ENCODE measurements at places on chromosomes 3 and 15.

- DNase-seq = no peak
Observed at GRCh38 chr15:52498706-52499105, 30.0 kb downstream of the MYO5A start.

DNA sequence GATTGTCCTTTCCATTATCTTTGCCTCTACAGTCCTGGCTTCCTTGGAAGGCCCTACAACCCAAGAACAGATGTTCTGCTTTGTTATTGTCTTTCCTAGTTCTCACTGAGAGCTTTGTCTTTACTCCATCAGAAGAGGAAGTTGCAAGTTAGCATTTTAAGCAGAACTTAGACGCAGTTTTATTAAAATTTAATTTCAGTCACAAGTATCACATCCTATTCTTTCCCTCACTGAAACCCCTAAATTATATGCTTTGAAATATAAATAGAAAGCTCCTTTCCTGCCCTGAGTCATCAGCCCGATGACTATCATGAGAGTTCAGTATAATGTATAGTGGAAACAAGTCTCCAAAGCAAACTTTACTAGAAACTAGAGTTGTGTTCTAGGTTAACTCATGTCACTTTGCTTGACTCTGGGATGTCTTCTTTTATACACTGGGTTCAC lies 291.2 kb upstream of the RBMS3 start:
- no peak for DNase-seq

DNA sequence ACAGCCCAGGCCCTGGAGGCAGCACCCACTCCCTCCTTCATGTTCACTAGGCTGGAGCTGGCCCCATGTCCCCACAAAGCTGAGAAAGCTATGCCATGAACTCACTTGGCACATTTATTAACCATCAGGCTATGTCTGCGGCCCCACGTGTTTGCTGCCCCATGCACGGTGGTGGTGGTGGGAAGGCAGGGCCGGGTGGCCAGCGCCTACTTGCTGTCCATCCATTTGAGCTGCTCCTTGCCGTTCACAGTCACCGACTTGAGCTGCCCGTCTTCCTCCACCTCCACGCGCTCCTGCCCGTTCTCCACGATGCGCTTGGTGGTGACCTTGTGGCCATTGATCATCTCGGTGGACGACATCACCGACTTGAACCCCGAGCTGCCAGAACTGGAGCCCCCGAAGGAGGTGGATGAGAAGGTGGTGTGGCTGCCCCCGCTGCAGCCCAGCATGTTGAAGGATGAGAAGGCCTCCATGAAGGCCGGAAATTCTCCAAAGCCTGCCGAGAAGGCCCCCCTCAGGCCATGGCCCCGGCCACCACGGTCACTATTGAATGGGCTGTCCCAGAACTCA lies 4.3 kb downstream of the DNAJB8 start:
- no peak for DNase-seq

DNA sequence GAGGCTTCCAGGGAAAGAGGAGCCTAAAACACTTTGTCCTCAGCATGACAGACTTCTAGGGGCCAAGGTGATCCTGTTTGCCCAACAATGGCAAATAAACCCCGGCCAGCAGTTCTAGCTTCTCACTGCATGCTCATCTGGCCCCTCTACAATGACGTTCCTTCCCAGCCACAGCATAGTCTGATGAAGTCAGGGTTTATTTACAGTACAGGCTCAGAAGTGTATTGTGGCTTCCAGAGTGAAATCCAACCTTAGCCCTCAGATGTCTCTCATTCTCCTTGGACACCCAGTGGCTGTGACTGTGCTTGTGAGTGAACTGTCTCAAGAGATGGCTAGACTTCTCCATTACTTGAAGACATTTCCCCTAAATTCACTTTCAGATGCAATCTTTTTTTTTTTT lies 40.8 kb downstream of the BFSP2 start:
- no peak for DNase-seq

DNA sequence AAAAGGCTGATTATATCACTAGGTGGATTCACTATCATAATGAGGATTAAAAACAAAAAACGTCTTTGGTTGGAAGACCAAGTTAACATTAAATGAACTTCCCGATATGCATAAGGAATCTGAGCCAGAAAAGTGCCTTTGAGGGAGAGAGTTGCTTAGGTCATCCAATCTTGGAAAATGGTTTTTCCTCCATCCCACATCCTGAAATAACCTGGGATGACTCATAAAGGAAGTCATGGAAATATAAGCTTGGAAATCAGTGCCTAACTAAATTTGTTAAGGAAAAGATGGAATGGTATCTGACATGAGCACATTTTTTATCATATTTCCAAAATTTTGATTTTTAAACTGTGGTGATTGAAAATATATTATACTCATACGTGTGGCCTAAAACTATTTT lies 66.0 kb downstream of the KBTBD8 start:
- DNase-seq = no peak

- peak; percentile 57 for DNase-seq
Observed at GRCh38 chr3:117035745-117036144, 326.2 kb downstream of the TUSC7 start.

DNA sequence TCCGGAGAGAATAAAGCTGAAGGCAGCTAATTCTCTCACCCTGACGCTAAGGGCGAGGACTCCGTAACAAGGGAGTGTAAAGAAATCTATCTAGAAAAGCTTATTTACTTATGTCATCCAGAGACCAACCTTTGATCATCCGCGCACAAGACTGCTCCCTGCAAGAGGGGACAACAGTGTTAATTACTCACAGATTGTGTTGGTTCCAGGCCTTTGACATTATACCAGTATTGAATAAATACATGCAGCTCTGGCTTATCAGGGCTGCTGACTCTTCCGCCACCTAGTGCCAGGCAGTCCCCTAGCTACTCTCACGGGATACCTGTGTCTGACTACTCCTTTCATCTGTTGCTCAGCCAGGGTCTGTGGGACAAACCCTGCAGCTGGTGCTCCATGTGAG lies 211.7 kb downstream of the DTWD1 start:
- DNase-seq = peak; percentile 18

DNA sequence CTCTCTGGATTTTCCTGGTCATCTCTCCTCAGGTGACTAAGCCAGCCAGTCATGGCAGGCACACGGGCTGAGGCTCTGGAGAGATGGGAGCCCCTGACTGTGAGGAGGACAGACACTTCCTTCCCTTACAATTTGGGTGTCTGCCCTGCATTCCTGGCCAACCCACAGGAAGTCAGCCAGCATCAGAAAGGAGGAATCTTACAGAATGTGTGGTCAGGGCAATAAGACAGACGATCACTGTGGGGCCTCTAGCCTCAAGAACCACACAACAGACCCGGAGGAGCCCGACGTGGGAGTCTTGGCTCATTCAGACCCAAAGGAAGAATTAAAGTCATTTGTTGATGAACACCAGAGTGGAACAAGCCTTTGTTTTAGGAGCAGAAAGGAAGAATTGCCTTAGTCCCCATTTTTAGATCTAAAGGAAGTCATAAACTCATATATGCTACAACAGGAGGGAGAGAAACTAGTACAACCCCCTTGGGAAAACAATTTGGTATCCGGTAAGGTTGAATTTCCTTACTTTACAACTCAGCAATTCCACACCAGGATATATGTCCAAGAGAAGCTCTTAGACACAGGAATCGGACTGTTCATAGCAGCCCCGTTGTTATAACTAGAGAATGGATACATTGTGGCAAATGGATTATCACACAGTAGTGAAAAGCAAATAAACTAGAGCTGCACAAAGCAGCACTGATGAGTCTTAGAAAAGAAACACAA lies 62.2 kb downstream of the ABTB1 start:
- DNase-seq = no peak

DNA sequence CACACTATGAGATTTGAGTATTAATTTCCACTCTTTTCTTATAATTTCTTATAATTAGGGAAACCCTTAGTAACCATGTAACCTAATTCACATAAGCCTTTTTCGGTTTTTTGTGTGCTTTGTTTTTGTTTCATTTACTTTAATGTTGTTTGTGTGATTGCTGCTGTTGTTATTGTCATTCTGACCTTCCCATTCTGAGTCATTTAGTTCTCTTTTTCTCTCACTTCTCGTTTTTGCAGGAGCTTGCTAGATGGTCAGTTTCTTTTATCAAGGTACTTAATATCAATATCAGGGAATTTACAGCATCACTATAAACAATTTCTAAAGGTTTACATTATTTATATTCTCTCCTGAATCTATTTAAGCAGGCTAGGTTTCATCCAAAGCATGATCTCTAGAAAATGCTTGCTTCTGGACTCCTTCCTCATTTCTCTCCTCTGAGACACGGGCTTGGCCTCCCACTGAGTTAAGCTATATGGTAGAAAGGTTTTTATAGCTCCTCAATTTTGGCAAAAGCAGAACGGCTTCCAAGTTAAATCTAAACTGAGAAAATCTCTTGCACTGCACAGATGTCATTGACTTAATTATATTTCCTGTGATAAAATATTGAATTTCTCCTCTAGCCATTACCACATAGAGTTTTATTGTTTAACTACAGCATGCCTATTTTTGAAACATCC lies 534.2 kb downstream of the NSUN3 start:
- DNase-seq = no peak

DNA sequence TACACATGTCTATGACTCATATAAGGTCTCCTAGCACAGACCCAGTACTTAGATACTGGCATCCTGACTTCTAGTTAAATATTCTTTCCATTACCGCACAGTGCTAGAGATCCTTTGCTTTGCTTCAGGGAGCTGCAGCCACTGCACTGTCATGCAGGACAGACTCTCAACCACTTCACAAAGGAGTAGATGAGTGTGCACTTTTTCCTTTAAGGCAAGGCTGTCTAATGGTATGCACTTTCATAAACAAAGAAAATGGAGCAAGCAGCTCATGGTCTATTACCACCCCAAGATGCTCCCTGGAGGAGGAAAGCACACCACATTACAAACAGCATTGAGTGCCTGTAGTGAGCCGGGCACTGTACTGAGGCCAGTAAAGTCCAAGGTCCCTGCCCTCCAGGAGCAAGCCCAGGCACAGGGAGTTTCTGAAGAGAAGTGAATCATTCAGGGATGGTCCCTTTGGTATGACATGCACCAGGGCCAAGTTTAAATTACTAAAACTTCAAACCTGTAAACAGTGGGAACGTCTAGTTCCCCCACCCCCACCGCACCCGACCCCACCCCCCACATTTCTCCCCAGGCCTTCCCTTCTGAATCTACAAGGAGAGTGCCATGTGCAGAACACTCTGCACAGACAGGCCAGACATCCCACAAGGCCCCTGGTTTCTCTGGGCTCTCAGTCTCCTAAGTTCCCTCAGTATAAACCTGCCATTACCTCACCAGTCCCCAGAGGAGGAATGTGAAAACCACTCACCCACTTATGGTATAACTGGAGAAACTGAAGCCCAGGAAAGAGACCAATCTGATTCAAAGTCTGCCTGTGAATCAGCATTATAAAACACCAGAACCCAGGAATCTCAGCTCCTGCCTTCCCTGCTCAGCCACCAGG lies 107.8 kb upstream of the BCL6 start:
- no peak for DNase-seq

DNA sequence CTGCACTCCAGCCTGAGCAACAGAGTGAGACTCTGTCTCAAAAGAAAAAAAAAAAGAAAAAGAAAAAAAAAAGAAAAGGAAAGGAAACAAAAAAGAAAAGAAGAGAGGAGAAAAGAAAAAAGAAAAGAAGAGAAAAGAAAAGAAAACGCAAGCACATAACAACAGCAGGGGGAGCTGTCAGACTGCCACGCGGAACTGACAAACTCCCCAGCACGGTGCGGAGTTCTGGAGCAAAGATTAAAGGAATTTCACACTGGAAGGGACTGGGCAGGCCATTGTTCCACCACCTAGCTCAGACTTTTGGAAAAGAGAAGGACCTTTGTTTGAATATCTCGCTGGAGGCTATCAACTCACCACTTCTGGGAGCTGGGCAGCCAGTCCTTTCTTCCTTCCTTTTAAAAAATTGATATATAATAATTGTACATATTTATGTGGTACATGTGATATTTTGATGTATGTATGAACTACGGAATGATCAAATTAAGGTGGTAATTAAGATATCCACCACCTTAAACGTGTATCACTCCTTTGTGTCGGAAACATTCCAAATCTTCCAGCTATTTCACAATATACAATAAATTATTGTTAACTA lies 40.5 kb downstream of the DPPA2 start:
- DNase-seq = peak; percentile 45

DNA sequence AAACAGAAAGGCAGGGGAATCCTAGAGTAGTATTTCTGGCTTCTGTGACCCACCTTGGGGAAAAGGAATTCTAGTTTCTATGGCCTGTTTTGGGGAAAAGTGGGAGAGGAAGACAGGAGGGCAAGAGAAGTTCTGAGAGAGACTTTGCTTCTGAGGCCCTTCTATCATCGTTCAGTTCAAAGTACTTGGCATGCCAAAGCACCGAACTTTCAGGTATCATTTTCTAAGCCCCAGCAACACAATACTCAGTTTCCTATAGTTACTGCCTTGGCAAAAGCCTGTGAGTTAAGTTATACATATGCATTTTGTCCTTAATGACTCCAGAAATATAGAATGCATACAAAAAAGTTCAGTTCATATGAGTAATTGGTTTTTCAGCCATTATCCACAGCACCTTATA lies 74.1 kb upstream of the CHD2 start:
- DNase-seq = no peak

DNA sequence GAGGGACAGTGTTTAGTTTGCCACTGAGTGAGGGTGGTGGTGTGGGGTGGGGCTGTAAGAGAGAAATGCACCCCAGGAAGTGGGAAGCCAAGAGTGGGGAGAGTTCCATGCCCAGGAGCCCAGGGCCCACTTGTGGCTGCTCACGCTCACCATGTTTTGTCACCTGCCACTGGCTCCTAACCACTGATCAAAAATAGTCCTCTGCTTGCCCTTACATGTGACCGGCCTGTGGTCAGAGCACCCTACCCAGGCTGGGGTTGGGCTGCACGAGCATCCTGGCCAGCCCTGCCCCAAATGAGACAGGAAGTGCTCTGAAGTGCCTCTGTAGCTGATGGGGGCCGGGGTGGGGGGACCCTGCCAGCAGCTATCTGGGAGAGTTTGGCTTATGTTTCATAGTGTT lies 216.3 kb downstream of the RPLP1 start:
- DNase-seq = no peak

DNA sequence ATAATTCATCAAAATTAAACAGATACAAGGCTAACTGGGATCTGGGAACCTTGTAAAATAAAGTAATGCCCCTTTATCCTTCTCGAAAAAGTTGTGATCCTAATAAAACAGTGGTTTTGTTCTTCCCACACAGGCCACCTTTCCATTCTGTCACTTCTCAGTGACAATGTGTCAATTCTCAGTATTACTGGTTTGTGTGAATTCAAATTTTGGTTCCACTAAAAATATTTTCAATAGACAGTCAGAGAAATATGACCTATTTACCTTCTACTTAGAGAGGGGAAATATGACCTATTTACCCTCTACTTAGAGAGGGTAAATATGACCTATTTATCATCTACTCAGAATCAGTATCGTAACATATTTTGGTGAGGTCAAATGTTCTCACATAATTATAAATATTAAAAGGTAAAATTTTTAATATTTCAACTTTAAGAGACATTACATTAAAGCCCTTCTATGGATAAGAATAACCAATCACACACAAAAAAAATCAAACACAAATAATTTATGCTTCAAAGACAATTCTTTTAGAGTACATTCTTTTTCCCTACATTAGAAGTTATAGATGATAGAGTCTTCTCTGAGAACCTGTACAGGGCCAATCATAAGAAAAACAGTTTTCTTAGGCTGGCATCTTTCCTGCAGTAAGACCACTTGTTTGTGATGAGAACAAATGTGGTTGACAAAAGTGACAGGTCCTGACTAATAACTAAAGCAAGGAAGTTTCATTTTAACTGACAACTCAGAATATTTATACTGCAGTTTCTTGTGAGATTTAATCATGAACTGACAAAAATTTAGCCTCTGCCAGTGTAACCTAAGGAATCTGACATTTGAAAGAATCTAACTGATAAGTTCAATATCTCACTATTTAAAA lies 323.3 kb downstream of the DIPK2A start:
- DNase-seq = no peak

Measured in SK-N-DZ (cell line).